Hepatic stellate cell (primary cell): ENCODE measurements at places on chromosomes 2 and 18.

- no peak for DNase-seq
Observed at GRCh38 chr2:65799141-65799854, 366.9 kb upstream of the SPRED2 start.

DNA sequence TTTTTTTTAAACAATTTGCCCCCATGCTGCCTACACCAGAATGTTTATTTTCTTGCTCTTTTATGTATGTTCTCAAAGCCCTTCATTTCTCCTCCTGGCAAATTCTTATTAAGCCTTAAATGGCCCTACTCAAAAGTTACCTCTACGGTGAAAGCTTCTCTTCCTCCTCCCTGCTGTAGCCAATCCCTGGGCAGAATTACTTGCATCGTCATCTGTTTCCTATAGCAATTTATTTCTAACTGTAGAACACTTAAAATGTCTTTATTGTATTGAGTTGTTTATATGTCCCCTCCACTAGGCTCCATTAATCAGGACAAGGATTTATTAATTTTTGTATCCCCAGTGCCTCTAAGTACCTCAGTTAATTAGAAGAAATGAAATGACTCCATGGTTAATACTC is 2.5 kb upstream of the RAD51AP2 start:
- no peak for DNase-seq

DNA sequence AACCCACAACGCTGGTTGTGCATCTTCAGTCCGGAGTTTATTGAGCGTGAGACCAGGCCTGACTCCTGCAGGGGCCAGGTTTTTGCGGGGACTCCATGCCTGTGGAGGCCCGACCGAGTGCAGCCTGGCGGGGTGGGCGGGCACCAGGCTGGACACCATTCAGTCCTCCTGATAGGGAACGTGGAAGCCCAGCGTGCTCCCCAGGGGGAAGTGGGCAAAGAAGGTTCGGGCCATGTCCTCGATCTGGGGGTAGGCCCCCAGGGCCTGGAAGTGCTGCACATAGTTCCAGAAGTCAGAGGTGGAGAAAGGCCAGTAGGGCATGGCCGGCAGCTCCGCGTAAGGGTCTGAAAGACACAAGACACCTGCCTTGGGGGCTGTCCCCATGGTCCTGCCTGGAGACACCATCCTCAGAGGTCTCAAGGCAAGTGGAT is 1.4 kb downstream of the OTOS start:
- no peak for DNase-seq

DNA sequence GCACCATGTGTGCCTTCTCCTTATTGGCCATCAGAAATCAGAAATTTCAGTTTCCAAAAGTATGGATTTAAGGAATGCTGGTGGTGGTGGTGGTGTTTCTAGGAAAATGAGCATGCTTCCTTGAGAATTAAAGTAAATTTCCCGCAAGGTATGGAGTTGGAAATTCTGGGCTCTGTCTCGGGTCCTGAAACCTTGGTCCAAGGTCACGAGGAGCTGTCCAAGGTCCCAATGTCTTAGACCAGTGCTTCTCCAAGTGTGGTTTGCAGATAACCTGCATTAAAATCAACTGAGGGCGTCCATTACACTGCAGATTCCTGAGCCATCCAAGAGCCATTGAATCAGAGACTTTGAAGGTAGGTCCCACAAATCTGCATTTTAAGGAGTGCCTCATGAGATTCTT is 210.9 kb upstream of the PKDCC start:
- DNase-seq = peak; percentile 7

DNA sequence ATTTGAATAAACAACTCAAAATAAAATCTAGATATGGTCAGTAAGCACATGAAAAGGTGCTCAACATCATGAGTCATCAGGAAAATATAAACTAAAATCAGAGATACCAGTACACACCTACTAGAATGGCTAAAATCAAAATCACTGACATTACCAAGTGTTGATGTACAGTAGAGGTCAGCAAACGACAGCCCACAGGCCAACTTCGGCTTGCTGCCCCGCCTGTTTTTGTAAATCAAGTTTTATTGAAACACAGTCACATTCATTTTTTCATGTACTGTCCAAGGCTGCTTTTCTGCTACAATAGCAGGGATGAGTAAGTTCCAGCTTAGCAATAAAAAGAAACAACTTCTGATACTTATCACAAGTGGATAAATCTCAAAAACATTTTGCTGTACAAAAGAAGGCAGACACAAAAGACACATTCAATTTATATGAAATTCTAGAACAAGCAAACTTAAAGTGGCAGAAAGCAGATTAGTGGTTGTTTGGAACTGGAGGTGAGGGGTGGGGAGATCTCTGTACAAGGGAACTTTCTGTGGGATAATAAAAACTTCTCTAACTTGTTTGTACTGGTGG is 32.1 kb downstream of the TRAK2 start:
- DNase-seq = no peak

GRCh38 chr2:88698498-88699233 is 7.2 kb downstream of the RPIA start:
- no peak for DNase-seq

- no peak for DNase-seq
Observed at GRCh38 chr2:63651356-63651755, 62.6 kb downstream of the MDH1 start.

DNA sequence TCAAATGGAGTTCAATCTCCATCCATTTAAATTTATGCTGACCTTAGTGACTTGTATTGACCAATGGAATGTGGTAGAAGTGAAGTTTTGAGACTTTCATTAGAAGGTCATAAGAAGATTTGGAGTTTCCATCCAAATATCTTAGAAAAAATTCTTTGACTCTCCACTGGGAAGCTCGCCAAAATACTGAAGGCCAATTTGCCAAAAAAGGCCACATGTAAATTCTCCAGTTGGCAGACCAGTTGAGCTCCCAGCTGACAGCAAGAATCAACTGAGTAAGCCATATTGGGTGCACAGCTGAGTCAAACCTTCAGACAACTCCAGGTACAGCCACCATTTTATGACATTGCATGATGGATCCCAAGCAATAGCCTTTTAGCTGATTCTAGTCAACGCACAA is 228.3 kb upstream of the SETBP1 start:
- no peak for DNase-seq

GRCh38 chr2:110115291-110116032 is at the start of gene MALL:
Gene MALL (minus strand): TSS chr2:110115822. CDS start chr2:110115792, 30 bp downstream.
- peak; percentile 49 for DNase-seq

DNA sequence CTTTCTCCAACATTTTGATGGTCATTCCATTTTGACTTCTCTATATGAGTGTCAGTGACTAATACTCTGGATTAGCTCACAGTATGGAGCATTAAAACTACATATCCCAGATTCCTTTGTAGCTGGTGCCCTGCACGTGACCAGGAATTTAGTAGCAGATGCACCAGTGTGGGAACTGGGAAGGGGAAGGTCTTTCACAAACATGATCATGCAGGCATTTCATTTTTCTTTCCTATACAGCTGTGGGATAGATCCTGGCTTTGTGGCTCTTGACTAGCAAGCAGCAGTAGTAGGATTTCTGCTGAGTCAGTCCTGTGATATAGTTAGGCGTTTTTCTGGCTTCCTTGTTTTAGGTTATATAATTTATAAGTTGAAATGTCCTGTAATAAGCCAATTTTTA is 971.0 kb upstream of the CDH2 start:
- DNase-seq = no peak

- DNase-seq = peak; percentile 12
Observed at GRCh38 chr2:204604061-204604460, 58.8 kb downstream of the PARD3B start.

DNA sequence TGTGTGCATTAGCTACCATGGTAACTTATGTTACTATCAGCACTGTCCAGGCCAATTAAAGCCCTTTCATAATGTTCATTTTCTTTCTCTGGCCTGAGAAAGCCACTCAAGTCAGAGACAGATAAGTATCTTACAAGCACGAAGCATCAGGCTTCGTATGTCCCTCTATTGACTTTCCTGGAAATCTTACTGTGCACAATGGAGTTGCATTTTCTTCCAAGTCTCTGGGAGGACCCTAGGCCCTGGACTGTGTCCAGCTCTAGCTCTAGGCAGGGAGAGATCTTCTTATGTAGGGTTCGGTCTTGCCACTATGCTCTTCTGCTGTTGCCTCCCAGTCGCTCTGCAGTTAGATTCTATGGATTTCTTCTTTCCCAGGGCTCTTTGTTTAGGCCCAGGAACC is 40.0 kb upstream of the ITGA6 start:
- no peak for DNase-seq

DNA sequence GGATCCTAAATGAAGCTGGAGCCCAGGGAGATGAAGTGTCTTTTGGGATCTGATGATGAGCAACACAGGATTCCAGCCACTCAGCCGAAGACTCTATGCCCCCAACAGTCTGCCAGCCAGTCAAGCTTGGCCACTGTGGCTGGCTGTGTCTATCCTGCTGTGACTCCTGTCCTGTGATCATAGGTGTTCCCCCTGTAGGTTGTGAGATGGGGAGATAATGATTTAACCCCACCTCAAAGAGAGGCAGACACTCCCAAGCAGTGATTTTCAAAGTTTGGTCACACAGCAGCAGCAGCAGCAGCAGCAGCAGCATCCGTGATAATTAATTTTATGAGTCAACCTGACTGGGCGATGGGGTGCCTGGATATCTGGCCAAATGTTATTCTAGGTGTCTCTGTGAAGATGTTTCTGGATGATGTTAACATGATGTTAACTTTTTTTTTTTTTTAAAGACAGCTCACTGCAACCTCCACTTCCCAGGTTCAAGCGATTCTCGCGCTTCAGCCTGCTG is 21.4 kb upstream of the RHOB start:
- peak; percentile 29 for DNase-seq

GRCh38 chr2:62202019-62202722 is 6.3 kb downstream of the B3GNT2 start:
- DNase-seq = no peak

DNA sequence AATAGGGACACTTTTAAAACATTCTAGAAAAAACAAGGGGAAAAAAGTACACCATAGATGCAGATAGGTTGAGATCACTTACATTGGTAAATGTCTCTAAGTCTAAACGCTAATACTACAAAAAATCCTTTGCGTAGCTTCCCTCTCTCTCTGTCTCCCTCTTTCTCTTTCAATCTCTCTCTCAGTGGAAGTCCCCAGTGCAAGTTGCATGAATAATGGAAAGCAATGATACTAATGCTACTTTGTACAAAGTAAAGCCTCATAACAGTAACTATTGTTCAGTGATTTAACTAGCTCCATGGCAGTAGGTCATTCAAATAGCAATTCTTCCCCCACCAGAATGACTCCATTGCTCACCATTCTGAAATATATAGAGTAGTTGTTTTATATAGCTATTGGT is 12.8 kb downstream of the MEIS1 start:
- DNase-seq = no peak

GRCh38 chr2:28268386-28268785 is 124.3 kb upstream of the FOSL2 start:
- no peak for DNase-seq

DNA sequence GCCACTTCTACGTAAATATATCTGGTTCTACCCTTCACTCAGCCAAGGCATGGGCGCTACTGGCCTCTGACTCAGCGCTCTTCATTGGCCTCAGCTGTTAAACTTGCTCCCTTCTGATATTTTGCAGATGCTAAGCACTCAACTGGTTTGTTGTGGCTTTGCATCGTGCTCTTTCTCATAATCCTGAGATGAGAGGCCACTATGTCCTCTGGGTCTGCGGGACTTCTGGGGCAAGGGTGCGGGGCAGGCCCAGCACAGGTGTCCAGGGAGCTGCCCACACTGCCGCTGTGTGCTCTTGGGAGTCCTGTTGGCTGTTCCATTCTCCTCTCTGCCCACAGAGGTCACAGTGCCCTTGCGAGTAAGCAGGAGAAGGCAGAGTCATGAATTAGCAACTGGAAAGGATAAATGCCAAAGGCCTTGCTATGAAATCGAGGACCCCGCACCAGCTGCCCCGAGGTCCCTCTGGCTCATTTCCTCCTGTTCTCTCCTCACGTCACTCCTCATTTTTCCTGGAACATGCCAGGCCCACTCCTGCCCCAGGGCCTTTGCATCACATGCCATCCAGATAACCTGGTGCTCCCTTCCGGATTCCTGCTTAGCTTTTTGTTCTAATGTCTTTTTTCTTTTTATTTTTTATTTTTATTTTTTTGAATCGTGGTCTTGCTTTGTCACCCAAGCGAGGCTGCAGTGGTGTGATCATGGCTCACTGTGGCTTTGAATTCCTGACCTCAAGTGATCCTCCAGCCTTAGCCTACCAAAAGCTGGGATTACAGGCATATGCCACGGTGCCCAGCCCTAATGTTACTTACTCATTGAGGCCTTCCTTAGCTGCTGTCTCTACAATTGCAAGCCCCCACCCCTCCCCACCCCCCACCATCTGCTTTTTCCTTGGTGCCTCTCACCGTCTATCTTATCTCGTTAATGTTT is 34.9 kb upstream of the MAT2A start:
- no peak for DNase-seq

DNA sequence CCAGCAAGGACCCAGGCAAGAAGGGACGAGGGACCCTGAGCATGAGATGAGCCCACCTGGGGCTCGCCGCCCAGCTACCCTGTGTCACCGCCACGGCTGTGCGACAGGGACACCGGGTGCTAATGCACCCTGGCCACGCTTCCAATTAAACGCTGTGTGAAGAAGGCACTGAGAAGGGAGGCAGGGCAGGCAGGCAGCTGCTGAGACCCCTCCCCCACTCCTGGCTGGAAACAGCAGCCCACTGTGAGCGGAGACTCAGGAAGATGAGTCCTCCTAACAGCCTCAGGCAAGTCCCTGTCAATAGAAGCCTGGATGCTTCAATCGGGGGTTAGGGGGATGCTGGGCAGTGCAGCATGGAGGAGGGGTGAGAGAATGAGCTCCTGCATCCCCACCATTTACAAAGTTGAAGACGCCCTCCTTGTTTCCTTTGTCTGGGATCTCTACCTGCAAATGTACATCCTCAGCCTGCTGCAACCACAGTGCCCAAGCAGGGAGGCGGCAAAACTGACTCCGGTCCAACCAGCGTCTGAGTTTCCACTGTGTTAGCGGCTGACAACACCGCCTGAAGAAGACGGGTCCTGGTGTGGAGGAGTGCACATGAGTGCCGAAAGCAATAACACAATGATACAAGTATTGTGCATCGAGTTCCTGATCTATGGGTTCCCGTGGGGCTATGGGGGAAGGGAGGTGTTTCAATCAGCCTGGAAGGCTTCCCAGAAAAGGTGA is 12.8 kb downstream of the TMEM163 start:
- no peak for DNase-seq

DNA sequence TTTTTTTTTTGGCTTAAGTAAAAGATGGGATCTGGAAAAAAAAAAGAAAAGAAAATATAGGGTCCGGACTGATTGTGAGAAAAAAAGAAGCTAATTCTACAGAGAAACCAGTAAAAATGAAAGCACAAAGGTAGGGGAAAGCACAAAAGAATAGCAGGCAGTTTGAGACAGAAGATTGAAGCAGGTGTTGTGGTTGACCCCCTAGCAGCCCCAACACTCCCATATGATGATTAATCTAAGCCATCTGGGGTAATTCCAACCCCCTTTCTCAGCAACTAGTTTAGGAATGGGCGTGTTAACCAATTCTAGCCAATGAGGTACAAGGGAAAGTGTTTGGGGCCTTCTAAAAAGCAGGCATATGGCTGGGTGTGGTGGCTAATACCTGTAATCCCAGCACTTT is 77.0 kb downstream of the MBD2 start:
- no peak for DNase-seq

DNA sequence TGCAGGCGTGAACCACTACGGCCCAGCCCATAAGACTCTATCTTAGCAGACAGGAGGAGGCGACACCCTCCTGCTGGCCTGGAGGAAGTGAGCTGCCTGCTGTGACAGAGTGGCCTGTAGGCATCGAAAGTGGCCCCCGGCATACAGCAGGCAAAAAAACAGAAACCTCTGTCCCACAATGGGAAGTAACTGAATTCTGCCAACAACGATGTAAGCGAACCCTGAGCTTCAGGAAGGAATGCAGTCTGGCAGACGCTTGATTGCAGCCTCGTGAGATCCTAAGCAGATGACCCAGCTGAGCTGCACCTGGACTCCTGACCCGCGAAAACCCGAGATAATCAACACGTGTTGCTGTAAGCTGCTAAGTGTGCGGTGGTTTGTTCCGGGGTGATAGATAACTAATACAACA is 13.6 kb downstream of the MRO start:
- no peak for DNase-seq
